ENCODE measurements at places on chromosomes 7 and 10.

- no peak for DNase-seq
These were observed 22.2 kb upstream of the WNT16 start for GRCh38 chr7:121306565-121306964.

- no peak for DNase-seq
These were observed 363.3 kb upstream of the MBL2 start for GRCh38 chr10:53135897-53136253.

DNA sequence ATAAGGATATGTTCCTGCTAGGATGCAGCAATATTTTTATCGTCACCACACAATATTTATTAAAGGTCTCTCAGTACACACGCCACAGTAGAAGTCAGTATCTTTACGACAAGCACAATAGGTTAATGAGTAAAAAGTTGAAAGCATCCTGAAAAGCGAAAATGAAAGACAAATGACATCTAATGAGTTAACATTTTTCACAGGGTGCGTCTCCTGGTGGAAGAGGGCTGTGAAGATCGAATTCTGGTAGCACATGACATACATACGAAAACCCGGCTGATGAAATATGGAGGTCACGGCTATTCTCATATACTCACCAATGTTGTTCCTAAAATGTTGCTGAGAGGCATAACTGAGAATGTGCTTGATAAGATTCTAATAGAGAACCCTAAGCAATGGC is 10.8 kb downstream of the C1QL3 start:
- DNase-seq: no peak

DNA sequence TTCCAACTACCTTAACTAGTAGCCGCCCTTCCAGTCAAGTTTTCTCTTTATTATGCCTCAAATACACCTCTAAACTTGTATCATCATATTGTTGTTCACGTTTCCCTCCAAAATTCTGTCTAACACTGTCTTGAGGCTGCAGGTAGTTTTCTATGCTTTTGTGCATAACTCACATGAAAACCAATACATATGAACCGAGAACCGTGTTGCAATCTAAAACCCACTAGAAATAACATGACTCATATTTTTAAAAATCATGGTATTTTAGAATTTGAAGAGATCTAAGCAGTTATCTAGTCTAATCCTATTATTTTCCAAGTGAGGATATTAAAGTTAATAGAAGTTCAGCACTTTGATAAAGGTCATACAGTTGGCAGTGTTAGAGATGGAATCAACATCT is 18.2 kb downstream of the LIPF start:
- DNase-seq: no peak

- DNase-seq: no peak
These were observed 65.7 kb downstream of the CCDC7 start for GRCh38 chr10:32511599-32511998.

- DNase-seq: no peak
These were observed 155.1 kb downstream of the ETV1 start for GRCh38 chr7:13834328-13834761.

DNA sequence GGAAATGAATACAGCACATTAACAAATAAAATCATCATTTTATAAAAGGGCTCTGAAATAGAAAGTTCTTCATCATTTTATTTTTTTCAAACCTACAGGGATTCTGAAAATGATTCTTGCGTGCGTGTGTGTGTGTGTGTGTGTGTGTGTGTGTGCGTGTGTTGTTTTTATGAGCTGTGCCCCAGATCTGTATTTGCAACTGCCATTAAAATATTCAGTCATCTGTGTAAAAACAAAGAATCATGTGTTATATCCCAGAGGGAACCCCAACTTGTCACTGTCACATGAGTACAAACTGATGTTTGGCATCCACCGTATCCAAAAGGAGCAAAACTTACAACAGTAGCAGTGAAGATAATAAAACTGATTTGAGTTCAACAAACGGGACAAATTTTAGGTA is 635.4 kb upstream of the PFKP start:
- no peak for DNase-seq

DNA sequence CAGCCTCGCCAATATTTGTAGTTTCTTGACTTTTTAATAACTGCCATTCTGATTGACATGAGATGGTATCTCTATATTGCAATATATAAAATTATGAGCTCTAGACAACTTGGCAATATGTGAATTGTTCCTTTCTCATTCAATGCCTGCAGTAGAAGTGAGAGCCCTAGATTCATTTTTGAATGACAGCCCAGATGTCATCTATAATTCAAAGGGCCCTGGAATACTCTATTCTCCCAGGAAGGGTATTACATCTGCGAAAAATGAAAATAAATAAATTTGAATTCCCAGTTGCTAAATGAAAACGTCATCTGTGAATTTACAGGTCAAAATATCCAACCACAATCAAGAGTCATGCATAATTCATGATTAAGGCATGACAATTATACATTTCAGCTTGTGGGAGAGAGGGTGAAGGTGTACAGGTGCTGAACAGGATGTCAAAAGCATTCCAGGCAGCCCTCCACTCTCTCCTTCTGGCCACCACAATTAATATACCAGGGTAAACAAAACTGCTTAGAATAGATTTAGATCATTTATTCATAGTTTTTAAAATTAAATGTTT is 1147.3 kb downstream of the XPNPEP1 start:
- DNase-seq: no peak

DNA sequence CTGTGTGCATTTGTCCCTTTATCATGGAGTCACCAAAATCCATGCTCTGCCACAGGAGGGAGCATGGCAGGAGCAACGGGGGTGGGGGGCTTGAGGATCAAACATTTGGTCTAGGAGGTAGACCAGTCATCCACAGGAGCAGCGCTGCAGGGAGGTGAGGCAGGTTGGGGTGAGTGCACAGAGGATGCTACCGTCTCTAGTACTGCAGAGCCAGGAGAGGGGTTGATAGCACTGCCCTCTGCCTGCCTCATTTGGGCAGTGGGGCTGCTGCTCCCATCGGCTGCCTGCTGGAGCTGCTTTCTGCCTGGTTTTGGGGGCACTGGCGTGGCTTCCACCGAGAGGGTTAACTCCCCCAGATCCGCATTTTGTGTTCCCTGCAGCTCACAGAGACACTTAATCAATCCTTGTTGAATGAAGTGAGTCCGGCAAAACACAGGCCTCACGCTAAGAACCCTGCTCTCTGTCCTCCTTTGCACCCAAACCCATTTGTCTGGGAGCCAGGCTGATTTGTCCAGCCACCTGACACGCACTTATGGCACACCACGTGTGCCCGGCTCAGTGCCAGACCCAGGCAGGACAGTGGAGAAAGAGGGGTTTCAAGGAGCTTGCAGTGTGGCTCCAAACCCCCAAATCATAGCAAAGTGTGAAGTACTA is 527.1 kb upstream of the FOXK1 start:
- DNase-seq: no peak

GRCh38 chr10:72079356-72079755 is 9.0 kb downstream of the SPOCK2 start:
- DNase-seq: peak; percentile 41

- peak; percentile 67 for DNase-seq
These were observed 695 bp downstream of the PRKAG2 start for GRCh38 chr7:151875942-151876898.

- no peak for DNase-seq
These were observed 270.9 kb downstream of the CCSER2 start for GRCh38 chr10:84599254-84599653.

GRCh38 chr10:17023386-17024298 is 106.0 kb downstream of the CUBN start:
- peak; percentile 85 for DNase-seq

GRCh38 chr7:39952803-39953202 is 2.7 kb downstream of the CDK13 start:
- no peak for DNase-seq

DNA sequence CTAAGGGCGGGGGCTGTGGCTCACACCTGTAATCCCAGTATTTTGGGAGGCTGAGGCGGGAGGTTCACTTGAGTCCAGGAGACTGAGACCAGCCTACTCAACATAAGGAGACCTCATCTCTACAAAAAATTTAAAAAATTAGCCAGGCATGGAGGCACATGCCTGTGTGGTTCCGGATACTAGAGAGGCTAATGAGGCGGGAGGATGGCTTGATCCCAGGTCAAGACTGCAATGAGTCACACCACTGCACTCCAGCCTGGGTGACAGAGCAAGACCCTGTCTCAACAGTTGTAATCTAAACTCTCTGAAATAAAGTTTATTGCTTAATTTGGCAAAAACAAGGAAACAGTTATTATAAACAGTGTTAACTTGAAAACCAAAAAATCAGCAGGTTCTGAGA is 123.3 kb downstream of the USP6NL start:
- no peak for DNase-seq

DNA sequence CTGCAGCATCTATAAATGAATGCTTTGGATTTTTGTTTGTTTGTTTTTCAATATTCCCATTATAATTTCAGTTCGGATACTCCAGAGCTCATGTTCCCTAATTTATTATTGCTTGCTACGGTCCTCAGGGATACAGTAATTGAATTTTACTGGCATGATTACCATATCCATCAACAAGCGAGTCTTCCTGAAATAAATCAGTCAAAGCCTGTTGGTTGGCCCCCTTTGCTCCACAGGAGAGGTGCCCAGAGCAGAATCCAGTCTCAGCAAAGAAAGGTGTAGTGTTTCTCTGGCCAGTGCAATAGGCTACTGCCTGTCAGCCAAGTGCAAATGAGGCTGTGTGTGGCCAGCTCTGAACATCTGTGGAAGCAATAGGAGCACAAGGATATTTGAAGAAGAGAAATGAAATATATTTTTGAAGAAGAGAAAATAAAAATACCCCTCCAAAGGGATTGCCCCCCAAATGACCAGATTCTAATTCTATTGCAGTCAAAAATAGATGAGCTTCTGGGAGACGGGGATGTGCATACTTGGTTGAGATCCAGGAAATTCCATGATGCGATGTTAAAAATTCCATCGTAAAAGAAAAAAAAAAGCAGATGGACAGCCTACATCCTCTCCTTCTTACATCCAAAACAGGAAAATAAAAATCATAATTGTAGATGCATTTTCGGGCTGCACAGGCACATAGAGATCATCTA is 18.1 kb downstream of the TRIL start:
- no peak for DNase-seq

GRCh38 chr7:141218941-141219340 is 145.1 kb downstream of the TMEM178B start:
- DNase-seq: no peak

DNA sequence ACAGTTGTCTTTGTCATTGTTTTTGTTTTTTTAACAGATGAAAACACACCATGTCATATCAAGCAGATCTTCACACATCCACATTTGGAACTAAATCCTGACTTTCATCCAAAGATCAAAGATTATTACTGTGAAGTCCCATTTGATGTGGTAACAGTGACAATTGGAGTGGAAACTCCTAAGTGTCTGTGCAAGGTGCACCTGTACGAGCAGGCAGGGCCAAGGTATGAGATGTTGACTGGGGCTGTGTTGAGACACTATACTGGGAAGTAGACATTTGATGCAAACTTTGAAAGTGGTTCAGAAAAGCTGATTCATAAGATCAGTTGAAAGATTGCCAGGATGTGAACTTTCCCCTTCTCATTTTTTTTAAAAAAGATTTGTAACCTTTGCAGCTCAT is 152.3 kb downstream of the CPED1 start:
- no peak for DNase-seq

GRCh38 chr10:92567952-92568600 is 5.8 kb downstream of the IDE start:
- DNase-seq: no peak

- DNase-seq: peak; percentile 41
These were observed at the start of gene MXI1 for GRCh38 chr10:110207011-110207804. Gene MXI1, plus strand, starts transcription at chr10:110207605. Its CDS starts 204 bp downstream, at chr10:110207809.

DNA sequence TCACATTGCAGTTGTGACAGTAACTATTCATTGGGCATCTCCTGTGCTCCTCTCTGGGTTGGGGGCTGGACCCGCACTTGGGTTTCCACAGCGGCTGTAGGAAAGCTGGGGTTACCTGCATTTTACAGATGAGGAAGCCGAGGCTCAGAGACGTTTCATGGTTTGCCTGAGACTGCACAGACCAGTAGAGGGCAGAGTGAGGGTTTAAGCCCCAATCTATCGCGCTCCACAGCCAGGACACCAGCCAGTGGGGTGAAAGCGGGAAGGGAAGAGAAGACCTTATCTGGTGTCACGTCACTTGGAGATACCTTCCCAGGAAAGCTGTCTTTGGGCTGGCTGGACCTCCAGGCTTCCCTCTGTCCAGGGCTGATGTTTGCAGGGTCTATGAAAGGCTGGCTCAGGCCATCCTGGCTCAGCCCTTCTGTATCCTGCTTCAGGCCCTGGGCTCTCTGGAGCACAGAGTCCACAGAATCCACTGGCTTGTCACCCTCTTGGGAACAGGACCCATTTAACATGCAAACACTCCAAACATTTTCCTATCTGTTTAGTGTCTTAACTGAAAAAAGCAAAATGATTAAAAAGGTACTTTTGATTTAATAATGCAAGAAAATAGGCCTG is 167.7 kb downstream of the EMX2 start:
- DNase-seq: no peak

DNA sequence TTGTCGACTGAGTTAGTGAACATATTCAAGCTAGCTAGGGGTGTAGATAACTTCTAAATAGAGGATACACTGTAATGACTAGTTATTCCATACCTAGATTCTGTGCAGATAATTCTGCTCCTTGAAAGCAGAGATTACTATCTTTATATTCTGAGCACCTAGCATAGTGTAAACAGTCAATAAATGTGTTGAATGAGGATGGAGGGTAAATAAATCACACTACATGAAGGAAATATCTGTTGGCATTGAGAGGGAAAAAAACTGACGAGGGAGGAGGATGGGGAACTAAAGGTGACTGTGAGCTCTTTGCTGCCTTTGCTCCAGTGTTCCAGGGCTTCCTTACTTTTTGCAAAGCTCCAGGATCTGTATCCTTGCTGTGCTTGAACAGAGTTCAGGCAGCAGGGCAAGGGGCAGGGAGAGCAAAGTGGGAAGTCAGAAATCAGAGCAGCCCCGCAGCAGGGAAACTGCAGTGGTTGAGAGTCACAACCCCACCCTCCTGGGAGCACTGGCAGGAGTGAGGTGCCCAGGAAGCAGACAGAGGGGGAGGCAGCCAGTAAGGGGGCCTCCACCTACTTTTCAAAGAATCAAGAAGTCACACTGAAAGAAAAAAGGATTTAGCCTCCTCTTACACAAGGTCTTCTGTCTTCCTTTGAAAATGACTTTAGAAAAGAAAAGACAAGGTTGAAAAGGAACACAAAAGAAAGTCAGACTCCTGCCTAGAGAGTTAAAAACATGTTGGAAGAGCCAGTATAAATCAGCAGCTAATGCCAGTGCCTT is 71.8 kb upstream of the LRRN3 start:
- no peak for DNase-seq

GRCh38 chr10:49606981-49607535 is 3.1 kb upstream of the SLC18A3 start:
- DNase-seq: peak; percentile 64

GRCh38 chr7:110373859-110374258 is 717.1 kb upstream of the LRRN3 start:
- DNase-seq: no peak

GRCh38 chr7:112135815-112136214 is 70.4 kb downstream of the DOCK4 start:
- DNase-seq: no peak

GRCh38 chr10:121509112-121509511 is 89.1 kb downstream of the FGFR2 start:
- DNase-seq: no peak

- no peak for DNase-seq
These were observed 1.2 kb upstream of the CHAT start for GRCh38 chr10:49612513-49613164.
